ENCODE measurements at places on chromosomes 16 and 17. TPM values are rescaled to one million over a fixed set of nuclear protein-coding genes. Genes with fewer than 3 reads are reported as not detected.

GRCh38 chr17:39629494-39629880, 2.7 kb downstream of the PPP1R1B start:
- DNase-seq = no peak

- DNase-seq = no peak
These were observed 5.8 kb downstream of the TBX4 start for GRCh38 chr17:61458000-61458399.

- DNase-seq = no peak
These were observed 23.3 kb downstream of the QPRT start for GRCh38 chr16:29702269-29702668.

- no peak for DNase-seq
These were observed 35.8 kb downstream of the MAF start for GRCh38 chr16:79564671-79565107.

DNA sequence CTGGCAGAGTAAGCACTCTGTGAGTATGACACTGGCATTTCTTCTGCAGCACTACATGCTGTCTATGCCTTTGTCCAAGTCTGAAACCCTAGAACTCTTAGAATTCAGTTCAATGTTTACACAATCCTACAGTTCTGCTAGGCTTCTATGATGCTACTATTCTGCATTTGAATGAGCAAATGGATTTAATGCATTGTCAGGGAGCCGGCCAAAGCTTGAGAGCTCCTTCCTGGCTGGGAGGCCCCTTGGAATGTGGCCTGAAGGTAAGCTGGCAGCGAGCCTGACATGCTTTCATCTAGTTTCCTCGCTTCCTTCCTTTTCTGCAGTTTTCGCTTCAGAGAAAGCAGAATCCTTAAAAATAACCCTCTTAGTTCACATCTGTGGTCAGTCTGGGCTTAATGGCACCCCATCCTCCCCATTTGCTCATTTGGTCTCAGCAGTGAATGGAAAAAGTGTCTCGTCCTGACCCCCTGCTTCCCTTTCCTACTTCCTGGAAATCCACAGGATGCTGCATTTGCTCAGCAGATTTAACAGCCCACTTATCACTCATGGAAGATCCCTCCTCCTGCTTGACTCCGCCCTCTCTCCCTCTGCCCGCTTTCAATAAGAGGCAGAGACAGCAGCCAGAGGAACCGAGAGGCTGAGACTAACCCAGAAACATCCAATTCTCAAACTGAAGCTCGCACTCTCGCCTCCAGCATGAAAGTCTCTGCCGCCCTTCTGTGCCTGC, at the start of gene CCL2:
Gene CCL2 (plus strand): TSS at position 635 of the 730 bp plus-strand sequence. CDS start 65 bp downstream, at position 700.
- no peak for DNase-seq

- DNase-seq = no peak
These were observed 16.3 kb downstream of the MYL4 start for GRCh38 chr17:47225436-47225858.

MEOX1 gene
- polyA plus RNA-seq = 0.10 TPM

SRCIN1 gene
- polyA plus RNA-seq = 0.41 TPM
